Ureter (tissue), 1 donor: ENCODE measurements at places on chromosomes 1 and 21. TPM values are rescaled to one million over a fixed set of nuclear protein-coding genes. Genes with fewer than 3 reads are reported as not detected.

Gene MCOLN2
- total RNA-seq, result 2.0 TPM

Gene OR2T35
- not detected for total RNA-seq

DNA sequence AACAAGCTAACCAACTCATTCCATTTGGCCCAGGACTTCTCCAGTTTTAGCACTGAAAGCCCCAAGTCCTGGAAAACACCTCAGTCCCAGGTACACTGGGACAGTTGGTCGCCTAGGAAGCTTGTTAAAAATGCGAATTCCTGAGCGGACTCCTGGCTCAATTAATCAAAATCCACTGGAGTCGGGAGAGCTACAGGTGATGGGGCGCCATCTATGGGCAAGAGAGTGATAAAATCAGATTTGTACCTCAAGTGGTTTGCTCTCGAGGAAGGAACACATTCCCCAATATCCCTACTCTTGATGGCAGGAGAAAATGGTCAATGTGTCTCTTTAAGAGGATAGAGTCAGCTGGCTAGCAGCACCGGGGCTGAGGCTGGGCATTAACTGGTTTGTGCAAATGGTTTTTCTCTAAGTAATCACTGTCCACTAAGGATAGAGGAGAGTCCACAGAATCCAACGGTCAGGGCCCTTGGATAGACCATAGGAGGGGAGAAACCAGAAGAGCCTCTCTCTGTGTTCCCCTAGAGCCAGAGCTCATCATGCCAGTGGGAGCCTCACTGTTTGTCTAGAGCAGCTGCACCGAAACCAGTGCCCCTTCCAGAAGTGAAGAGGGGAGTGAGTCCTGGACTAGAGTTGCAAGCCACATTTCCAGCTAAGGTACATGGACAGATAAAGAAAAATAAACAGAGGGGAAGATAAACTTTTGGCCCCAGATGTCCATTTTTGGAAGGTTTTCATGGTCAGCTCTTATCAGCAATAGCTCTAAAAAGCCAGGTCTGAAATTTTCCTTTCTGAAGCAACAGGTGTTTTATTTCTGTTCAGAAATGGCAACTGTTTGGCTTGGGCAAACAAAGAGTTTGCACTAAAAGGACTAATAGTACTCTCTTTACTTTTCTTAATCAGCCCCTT is 148.5 kb downstream of the TENT5C start:
- no peak for DNase-seq

Gene DNALI1
- 11.5 TPM for total RNA-seq
